ENCODE measurements at places on chromosomes 6 and 20. TPM values are rescaled to one million over a fixed set of nuclear protein-coding genes. Genes with fewer than 3 reads are reported as not detected.

The HMGCLL1 gene
- total RNA-seq: not detected

The C6orf47 gene
- total RNA-seq: 21.9 TPM

The HAO1 gene
- total RNA-seq: not detected

The EYA2 gene
- total RNA-seq: 0.49 TPM

The MAS1 gene
- 0.05 TPM for total RNA-seq

The PDYN gene
- not detected for total RNA-seq

The HCK gene
- not detected for total RNA-seq

The PRSS16 gene
- not detected for total RNA-seq

The PKHD1 gene
- total RNA-seq: not detected

The IL17A gene
- total RNA-seq: not detected

The LY6G6F gene
- total RNA-seq: not detected

The ELMO2 gene
- total RNA-seq: 26.6 TPM

The SCUBE3 gene
- 2.9 TPM for total RNA-seq

The HSPA1A gene
- total RNA-seq: 93.9 TPM

The TTK gene
- 0.54 TPM for total RNA-seq

The CDSN gene
- total RNA-seq: not detected

The TNNC2 gene
- total RNA-seq: not detected

The TNFRSF6B gene
- total RNA-seq: 3.1 TPM

The NKX2-4 gene
- not detected for total RNA-seq

The ESR1 gene
- total RNA-seq: 0.94 TPM

The DYNLT2 gene
- total RNA-seq: 0.49 TPM

The ADGRG6 gene
- 0.06 TPM for total RNA-seq

The SPATA2 gene
- 3.3 TPM for total RNA-seq
